Liver (tissue), 10 donors: ENCODE measurements at places on chromosomes 11 and 22. TPM values are rescaled to one million over a fixed set of nuclear protein-coding genes. Genes with fewer than 3 reads are reported as not detected.

GRCh38 chr22:39624501-39624821 lies 53.9 kb downstream of the CACNA1I start:
- H3K4me3 ChIP-seq, result no peak overlapping the region
- no peak overlapping the region for H3K27ac ChIP-seq
- H3K36me3 ChIP-seq, result no peaks in the 10 kb centered on the region
- H3K27me3 ChIP-seq, result peaks cover 11% of the 10 kb centered on the region
- H3K4me1 ChIP-seq, result no peaks in the 10 kb centered on the region
- peak; percentile 56 for DNase-seq

DNA sequence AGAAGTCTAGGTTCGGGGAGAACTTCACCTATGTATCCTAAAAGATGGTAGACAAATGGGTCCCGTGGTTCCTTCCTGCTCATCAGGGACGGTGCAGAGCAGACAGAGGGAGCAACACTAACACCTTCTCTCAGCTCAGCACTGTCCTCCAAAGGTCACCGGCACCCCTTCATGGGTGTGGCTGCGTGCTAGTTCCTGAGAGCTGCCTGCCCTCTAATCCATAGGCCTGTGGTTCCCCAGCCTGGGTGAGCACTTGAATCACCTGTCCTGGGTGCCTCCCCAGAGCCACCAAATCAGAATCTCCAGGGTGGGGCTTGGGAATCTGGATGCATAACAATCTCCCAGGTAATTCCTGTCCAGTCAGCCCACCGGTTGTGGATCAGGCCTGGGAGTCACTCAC lies 113.9 kb upstream of the TMEM45B start:
- H3K27me3 ChIP-seq, result no peaks in the 10 kb centered on the region
- H3K4me3 ChIP-seq, result no peak overlapping the region
- no peak for DNase-seq
- H3K27ac ChIP-seq, result no peak overlapping the region
- no peaks in the 10 kb centered on the region for H3K4me1 ChIP-seq

The CRYBB2 gene
- 0.08 TPM for total RNA-seq

The NARS2 gene
- 19.4 TPM for total RNA-seq

The APOA4 gene
- 0.89 TPM for total RNA-seq

DNA sequence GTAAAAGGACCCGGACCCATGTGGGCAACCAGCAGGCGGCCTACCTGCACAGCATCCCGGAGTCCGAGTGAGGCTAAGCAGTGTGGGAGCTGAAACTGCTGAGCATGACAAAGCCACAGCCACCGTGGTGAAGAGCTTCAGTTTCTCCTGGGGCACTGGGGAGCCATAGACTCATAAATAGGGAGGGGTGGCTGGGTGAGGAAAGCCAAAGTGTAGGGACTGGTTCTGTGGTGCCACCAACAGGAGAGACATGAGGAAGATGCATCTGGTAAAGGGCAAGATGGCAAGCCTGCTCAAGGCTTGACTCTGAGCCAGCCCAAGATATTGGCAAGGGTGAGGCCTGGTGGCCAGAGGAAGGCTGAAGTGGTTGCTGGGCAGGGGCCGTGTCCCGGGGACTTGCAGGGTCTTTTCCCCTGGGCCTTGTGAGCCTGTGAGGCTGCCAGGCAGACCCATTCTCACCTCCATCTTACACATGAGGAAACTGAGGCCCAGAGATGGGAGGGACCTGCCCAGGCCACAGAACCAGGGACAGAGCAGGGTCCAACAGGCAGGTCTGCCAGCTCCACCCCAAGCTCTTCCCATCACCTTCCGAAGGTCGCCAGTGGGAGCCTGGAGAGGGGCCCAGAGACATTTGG lies 30.4 kb downstream of the CYTH4 start:
- H3K27me3 ChIP-seq, result no peaks in the 10 kb centered on the region
- H3K4me3 ChIP-seq, result no peak overlapping the region
- peaks cover 26% of the 10 kb centered on the region for H3K4me1 ChIP-seq
- no peaks in the 10 kb centered on the region for H3K36me3 ChIP-seq

The MIOX gene
- not detected for total RNA-seq

DNA sequence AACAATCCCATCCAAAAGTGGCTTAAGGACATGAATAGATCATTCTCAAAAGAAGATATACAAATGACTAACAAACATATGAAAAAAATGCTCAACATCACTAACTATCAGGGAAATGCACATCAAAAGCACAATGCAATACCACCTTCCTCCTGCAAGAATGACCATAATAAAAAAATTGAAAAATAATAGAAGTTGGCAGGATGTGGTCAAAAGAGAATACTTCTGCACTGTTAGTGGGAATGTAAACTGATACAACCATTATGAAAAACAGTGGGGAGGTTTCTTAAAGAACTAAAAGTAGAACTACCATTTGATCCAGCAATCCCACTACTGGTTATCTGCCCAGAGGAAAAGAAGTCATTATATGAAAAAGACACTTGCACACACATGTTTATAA lies 77.7 kb upstream of the SC5D start:
- H3K27ac ChIP-seq, result no peak overlapping the region
- no peaks in the 10 kb centered on the region for H3K36me3 ChIP-seq
- no peaks in the 10 kb centered on the region for H3K4me1 ChIP-seq
- H3K27me3 ChIP-seq, result no peaks in the 10 kb centered on the region
- H3K4me3 ChIP-seq, result no peak overlapping the region

- no peak overlapping the region for H3K27ac ChIP-seq
- no peak for DNase-seq
- H3K4me1 ChIP-seq, result no peaks in the 10 kb centered on the region
- no peak overlapping the region for H3K4me3 ChIP-seq
- no peaks in the 10 kb centered on the region for H3K36me3 ChIP-seq
- H3K27me3 ChIP-seq, result no peaks in the 10 kb centered on the region
Measured at GRCh38 chr11:62353841-62354240, 16.6 kb downstream of the ASRGL1 start.

GRCh38 chr11:128596250-128596649 lies 8.9 kb upstream of the ETS1 start:
- no peaks in the 10 kb centered on the region for H3K36me3 ChIP-seq
- no peaks in the 10 kb centered on the region for H3K27me3 ChIP-seq
- no peaks in the 10 kb centered on the region for H3K4me1 ChIP-seq
- no peak for DNase-seq

DNA sequence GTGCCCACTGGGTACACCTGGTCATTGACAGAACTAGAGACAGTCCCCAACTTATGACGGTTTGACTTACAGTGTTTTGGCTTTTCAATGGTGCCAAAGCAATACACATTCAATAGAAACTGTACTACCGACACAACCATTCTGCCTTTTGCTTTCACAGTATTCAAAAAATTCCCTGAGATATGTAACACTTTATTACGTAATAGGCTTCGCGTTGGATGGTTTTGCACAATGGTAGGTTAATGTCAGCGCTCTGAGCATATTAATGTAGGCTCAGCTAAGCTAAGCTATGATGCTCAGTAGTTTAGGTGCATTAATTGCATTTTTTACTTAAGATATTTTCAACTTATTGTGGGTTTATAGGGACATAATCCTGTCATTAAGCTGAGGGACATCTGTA lies 105.1 kb upstream of the B3GAT1 start:
- no peak overlapping the region for H3K4me3 ChIP-seq
- DNase-seq, result no peak
- H3K36me3 ChIP-seq, result no peaks in the 10 kb centered on the region
- no peaks in the 10 kb centered on the region for H3K4me1 ChIP-seq
- H3K27me3 ChIP-seq, result no peaks in the 10 kb centered on the region

DNA sequence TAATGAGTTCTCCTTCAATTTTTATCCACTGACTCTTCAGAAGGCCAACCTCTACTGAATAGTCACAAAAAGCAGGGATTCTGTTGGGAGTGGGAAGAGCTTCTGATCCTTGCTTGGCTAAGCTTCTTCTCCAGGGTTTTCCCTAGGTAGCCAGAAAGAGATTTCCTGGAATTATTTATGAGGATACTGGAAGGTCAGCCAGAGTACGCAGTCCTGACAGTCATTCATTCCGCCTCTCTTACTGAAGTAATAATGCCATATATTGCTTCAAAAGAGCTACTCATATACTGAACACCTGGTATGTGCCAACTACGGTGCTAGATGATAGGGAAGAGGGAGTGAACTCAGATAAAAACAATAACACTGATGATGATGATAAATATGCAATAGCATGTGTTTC lies 116.1 kb downstream of the CCDC34 start:
- no peaks in the 10 kb centered on the region for H3K4me1 ChIP-seq
- H3K4me3 ChIP-seq, result no peak overlapping the region
- H3K27me3 ChIP-seq, result no peaks in the 10 kb centered on the region
- no peak overlapping the region for H3K27ac ChIP-seq
- H3K36me3 ChIP-seq, result no peaks in the 10 kb centered on the region

- H3K27me3 ChIP-seq, result no peaks in the 10 kb centered on the region
- DNase-seq, result no peak
- no peaks in the 10 kb centered on the region for H3K36me3 ChIP-seq
- no peak overlapping the region for H3K27ac ChIP-seq
- no peaks in the 10 kb centered on the region for H3K4me1 ChIP-seq
Measured at GRCh38 chr11:2473361-2474058, 28.7 kb downstream of the KCNQ1 start.

The KCNK4 gene
- not detected for total RNA-seq

- H3K27ac ChIP-seq, result peak overlapping the region; percentile 47
- H3K36me3 ChIP-seq, result no peaks in the 10 kb centered on the region
- peaks cover 32% of the 10 kb centered on the region for H3K4me1 ChIP-seq
- no peaks in the 10 kb centered on the region for H3K27me3 ChIP-seq
Measured at GRCh38 chr22:29037340-29037932, 24.2 kb downstream of the C22orf31 start.

The TBX10 gene
- not detected for total RNA-seq

DNA sequence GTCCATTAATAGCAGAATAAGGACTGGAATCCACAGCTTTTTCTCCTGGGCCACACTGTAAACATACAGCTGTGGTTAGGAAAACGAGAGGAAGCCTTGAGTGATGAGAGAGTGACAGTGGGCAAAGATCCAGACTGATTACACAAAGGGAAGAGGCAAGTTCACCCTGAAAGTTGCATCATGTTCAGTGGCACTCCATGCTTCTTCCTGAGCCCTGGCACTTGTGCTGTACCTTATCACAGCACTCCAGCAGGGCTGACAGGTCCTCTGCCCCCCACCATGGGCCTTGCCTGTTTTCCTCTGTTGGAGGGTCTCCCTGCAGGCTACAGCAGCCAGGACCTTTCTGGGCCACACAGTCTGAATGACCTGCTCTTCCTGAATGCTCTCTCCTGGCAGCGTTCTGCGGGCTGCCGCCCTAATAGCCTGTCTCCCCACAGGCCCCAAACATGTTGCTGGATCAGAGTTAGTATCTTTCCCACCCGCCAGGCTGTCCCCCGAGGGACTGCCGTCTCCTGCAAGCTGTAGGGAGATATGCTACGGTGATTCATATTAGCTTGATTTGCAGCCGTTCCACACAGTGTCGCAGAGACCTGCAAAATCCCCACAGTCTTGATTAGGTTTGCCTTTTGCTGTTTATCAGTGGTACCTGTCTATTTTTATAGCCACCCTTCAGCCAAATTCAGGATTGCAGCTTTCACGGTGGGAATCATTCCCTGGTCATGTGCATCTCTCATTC lies 60.2 kb downstream of the NTM start:
- H3K4me1 ChIP-seq, result no peaks in the 10 kb centered on the region
- no peak overlapping the region for H3K27ac ChIP-seq
- H3K36me3 ChIP-seq, result no peaks in the 10 kb centered on the region

The KIRREL3 gene
- 0.08 TPM for total RNA-seq

The CCDC81 gene
- total RNA-seq, result 1.1 TPM

The TMEM45B gene
- total RNA-seq, result 5.5 TPM

The TRIM51 gene
- total RNA-seq, result not detected

- peak; percentile 46 for DNase-seq
- no peaks in the 10 kb centered on the region for H3K36me3 ChIP-seq
- peak overlapping the region; percentile 99 for H3K4me3 ChIP-seq
- peak overlapping the region; percentile 93 for H3K27ac ChIP-seq
Measured at GRCh38 chr22:21568347-21569075, 997 bp downstream of the UBE2L3 start.

GRCh38 chr11:122354025-122354697 lies 238.1 kb upstream of the BLID start:
- DNase-seq, result no peak
- H3K36me3 ChIP-seq, result no peaks in the 10 kb centered on the region
- no peaks in the 10 kb centered on the region for H3K4me1 ChIP-seq
- H3K4me3 ChIP-seq, result no peak overlapping the region

DNA sequence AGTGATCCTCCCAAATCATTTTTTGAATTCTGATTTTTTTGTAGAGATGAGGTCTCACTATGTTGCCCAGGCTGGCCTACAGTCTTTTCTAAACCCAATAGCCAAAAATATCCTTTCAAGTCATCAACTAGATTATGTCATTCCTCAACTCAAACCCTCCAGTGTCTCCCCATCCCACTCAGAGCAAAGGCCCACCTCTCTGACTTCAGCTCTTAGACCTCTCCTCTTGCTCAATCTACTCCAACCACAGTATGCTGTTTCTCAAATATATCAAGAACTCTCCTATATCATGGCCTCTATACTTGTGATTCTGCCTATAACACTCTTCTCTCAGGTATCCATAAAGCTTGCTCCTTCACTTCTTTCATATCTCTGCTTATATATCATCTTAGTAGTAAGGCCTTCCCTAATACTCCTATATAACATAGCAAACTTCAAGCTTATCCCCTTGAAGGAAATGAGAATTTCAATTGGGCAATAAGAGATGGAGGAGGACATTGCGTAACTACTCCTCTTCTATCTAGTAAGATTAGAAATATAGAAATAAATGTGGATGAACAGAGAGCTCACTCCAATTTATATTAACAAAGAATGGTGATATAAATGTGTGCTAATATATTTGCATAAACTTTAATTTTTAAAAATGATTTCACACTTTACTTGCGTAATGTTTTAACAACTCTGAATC lies 24.5 kb downstream of the DLG2 start:
- no peak for DNase-seq
- H3K36me3 ChIP-seq, result no peaks in the 10 kb centered on the region
- no peaks in the 10 kb centered on the region for H3K27me3 ChIP-seq
- H3K4me1 ChIP-seq, result no peaks in the 10 kb centered on the region
- no peak overlapping the region for H3K4me3 ChIP-seq

DNA sequence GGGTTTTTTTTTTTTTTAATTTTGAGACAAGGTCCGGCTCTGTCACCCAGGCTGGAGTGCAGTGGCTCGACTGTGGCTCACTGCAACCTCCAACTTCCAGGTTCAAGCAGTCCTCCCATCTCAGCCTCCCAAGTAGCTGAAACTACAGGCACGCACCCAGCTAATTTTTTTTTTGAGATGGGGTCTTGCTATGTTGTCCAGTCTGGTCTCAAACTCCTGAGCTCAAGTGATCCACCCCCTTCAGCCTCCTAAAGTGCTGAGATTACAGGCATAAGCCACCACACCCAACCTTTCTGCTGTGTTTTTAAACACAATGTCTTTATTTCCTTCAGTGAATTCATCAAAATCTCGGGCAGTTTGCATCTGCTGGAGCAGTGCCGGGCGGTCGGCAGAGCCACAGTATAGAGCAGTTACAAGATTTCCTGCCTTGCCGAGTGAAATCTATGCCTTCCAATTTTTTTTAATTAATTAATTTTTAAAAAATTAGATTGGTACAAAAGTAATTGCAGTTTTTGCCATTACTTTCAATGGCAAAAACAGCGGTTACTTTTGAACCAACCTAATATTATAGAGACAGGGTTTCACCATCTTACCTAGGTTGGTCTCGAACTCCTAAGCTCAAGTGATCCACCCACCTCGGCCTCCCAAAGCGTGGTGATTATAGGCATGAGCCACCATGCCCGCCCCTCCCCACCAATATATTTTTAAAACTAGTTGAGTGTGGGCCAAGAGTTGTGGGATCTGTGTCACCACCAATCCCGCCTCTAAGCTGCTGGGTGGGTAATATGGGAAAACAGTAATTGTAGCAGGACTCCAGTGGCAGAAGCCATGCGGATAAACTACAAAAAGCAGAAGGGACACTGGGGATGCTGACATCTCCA lies 2.7 kb upstream of the ACY3 start:
- DNase-seq, result no peak
- H3K27me3 ChIP-seq, result no peaks in the 10 kb centered on the region
- H3K36me3 ChIP-seq, result no peaks in the 10 kb centered on the region
- no peak overlapping the region for H3K27ac ChIP-seq
